ENCODE measurements at places on chromosomes 3 and 15.

DNA sequence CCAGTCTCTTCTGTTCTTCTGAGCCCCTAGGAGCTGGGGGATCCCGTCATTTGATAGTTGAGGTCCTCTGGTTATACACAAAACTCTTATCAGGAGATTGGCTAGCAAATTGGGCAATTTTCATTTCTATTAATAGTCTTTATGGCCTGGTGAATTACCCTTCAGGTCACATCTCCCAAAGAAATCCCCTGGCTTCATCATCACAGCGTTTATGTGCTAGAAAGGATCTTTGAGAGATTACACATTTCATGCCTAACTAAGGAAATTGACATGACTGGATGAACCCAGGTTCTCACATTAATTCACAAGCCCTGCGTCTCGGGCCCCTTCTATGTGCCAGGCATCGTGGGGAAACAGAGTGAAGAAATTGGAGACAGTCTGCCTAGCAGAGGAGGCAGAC, 227.4 kb upstream of the PROK2 start:
- DNase-seq: no peak

DNA sequence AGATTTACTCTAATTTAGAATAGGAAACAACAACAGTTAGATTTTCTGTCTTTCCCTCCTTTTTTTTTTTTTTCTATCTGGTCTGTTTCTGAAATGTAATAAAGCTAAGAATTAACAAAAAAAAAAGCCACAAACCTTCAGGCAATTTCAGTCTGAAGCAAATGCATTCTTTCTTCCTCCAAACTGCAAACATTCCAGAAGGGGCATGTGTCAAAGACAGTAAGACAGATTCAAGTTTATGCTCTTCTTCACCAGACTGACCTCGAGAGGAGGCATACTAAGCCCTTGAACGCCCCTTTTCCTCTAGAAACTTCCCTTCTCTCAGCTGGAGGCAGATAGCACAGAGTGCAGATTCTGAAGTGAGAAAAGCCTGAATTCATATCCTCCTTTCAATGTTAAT, 654.6 kb upstream of the LMCD1 start:
- no peak for DNase-seq

DNA sequence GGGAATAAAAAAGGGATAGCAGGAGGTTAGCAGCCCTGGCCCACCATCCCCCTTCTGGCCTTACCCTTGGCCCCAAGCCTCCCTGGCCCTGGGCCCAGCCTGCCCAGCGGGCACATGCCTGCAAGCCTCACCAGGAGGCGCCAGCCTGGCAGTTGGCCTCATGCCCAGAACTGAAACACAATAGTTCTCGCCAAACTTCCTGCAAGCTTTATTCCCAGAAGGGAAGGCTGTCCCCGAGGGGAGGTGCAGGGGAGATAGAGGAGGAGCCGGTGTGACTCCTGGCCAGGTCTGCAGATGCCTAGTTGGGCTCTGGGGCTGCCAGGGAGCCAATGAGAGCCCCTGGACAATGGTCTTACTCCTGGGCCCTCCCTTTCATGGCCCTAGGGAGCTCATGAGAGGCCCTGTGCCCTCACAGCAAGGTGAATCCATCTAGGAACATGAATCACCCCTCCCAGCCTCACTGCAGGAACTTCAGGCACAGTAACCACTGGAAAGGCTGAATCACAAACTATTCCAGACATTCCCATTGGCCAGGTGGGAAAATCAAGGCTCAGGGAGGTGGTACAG, 4.0 kb downstream of the CCDC33 start:
- DNase-seq: no peak

DNA sequence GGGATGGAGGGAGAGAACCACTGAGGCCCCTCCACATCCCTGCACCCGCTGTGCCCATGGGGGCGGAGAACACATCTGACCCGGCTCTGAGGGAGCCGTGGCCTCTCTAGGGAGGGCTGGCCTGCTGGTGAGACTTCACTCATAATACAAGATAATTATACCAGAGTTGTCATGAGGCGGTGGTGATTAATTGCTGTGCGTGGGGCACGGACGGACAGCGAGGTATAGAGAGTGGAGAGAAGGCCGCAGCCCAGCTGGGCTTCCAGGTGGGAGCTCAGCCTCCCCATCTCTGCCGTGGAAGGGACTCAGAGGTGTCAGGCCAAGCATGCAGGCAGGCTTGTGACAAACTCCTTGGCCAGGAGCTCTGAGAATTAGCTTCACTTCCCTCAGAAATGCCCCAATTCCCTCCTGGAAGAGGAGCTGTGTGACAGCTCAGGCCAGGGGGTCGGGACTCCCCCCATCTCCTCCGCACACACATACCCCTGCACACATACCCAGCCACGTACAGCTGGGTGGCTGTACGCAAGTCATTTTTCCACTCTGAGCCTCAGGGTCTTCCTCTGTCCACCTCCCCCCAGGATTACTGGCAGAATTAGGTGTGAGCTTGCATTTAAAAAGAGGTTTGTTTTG, 6.0 kb upstream of the GATA2 start:
- DNase-seq: no peak

DNA sequence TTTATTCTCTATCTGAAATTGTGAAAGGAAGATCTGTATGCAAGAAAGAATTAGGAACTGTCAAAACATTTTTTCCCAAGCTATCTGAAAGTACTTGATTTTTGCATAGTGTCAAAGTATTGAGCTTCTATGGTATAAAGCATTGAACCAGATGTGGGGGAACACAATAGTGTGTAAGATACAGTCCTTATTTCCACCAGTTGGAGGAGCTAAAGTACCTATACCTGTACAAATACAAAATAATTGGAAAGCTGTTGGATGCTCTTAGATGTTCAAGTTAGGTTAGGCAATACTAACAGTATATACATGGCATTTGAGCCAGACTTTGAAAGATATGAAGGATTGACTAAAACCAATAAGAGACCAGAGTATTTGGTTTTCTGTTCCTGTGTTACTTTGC, 148.4 kb downstream of the B3GALNT1 start:
- DNase-seq: no peak

DNA sequence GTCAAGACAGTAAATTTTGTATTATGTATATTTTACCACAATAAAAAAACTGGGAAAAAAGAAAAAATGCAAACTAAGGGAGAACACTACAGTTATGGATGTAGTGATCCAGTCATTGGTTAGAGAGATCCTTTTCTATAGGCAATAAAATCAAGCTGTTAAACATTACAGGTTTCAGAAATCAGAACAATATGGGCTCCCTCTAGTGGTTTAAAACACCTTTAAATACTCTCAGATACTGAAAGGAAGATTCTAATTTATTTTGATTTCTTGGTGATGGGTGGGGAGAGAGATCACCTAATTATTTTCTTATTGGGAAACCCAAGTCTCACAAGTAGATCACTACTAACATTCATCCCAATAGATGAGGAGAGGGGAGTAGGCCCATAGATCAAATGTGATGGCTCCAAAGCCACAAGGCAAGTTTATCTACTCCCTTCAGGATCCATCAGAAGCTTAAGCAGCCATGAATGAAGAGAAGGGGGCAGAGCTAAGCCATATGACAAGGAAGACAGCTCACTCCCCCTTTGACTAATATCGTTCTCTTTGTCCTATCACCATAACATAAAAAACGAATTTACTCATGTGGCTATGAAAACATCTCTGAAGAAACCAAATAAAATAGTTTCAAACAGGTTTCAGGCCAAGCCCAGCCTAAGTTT, 118.6 kb downstream of the ANO10 start:
- DNase-seq: no peak

- peak; percentile 14 for DNase-seq
These were observed 1.7 kb downstream of the CMTM8 start for GRCh38 chr3:32240159-32240545.

DNA sequence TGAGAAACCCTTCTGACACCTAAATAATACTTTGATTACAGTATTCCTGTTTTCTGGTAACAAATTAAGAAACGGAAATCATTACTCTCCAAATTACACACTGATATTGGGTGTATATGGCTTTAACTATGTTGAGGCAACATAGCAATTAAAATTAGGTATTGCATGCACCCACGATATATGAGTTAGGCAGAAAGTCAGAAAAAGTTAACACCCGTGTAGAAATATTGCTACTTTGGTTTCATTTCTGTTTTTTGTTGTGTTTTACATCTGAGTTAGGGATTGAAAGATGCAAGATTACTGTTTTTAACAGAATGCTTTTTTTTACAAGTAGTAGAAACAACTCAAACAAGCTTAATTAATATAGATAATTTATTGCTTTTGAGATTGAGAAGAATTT, 327.8 kb downstream of the GBE1 start:
- no peak for DNase-seq

DNA sequence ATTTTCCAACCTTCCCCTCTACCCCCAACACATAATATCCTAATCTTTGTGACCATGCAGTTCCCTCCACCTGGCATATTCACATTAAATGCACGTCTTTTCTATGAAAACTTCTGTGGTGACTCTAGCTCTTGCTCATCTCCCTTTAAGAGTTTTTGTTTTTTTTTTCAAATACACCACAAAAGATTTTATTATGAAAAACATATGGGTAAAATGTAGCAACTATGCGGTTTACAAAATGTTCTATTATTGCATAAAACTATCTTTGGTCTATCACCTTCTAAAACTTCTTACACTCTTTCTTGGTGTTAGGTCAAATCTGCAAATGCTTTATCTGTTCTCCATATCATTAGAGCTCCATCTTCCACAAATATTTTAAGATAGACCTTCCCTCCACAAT, 38.6 kb upstream of the ADGRG7 start:
- no peak for DNase-seq

GRCh38 chr15:80761754-80762153, 17.4 kb upstream of the CEMIP start:
- no peak for DNase-seq

- no peak for DNase-seq
These were observed 148.8 kb upstream of the GADL1 start for GRCh38 chr3:31043184-31043819.

DNA sequence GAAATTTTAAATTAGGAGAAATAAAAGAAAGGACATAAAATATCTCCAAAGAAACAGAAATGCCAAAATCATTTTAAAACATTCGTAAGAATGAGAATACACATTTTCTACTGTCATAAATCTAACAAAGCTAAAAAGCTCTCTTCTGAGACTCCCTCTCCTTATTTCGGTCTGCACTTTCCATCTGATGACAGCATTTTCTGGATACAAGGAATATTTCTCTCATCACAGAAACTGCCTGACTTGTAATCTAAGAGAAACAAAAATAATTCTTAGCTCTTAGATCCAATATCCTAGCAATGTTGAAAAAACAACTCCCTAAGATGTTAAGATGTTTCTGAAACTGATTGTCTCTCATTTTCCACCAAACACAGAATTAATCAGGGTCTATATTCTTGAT, 93.5 kb downstream of the PEAK1 start:
- DNase-seq: no peak

DNA sequence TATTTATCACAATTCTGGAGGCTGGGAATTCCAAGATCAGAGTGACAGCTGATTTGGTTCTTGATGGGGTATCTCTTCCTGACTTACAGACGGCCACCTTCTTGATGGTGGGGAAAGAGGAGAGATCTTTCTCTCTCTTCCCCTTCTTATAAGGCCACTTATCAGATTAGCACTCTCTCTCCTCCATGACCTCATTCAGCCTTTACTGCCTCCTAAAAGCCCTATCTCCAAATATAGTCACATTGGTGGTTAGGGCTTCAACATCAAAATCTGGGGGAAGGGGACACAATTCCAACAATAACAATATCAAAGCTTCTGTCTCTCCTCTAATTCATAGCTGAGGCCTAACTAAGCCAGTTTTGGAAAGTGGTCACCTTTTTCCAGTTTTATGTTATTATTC, 91.7 kb upstream of the MBNL1 start:
- DNase-seq: no peak

- DNase-seq: no peak
These were observed 33.6 kb downstream of the PAQR9 start for GRCh38 chr3:142929890-142930289.

GRCh38 chr3:98564282-98565005, 29.0 kb downstream of the CPOX start:
- no peak for DNase-seq

GRCh38 chr3:29004885-29005599, 275.8 kb upstream of the RBMS3 start:
- DNase-seq: no peak

- DNase-seq: no peak
These were observed 110.8 kb downstream of the BBX start for GRCh38 chr3:107633327-107634098.

DNA sequence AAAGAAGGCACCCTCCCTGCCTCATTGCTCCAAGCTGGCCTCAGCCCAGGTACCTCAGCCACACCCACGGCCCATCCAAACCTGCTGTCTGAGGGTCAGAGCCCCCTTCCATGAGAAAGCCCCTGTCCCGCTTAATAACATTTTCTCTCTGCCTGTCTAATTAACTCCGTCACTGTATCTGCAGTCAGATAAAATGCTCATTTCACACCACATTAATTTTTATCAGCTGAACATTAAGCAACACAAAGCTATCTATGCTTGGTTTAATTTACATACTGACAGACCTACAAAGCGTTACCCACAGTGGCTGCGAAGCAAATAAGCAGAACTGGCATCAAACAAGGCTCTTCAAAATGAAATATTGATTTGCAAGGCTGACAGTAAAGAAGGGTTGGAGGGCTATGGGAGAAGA, 309.8 kb upstream of the ICE2 start:
- DNase-seq: no peak

- DNase-seq: no peak
These were observed 92.8 kb upstream of the UBE2E1 start for GRCh38 chr3:23712656-23713559.

- DNase-seq: no peak
These were observed 231.7 kb upstream of the ARRDC4 start for GRCh38 chr15:97728791-97729190.

DNA sequence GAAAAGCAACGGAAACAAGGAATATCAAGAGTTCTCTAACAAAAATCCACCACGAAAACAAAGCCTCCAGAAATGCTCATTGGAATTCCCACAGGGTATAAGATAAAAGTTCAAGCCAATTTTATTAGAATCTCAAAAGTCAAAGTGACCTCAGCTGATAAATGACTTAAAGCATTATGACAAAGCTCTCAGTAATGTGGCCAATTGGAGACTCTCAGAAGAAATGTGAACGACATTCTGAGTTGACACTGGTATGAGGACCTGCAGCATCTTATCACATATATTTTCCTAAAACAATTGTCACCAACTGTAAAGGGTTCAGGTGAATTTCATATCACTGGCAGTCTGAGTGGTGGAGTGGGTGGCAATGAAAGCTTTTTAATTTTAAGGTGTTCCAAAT, 199.1 kb downstream of the FOXP1 start:
- no peak for DNase-seq

DNA sequence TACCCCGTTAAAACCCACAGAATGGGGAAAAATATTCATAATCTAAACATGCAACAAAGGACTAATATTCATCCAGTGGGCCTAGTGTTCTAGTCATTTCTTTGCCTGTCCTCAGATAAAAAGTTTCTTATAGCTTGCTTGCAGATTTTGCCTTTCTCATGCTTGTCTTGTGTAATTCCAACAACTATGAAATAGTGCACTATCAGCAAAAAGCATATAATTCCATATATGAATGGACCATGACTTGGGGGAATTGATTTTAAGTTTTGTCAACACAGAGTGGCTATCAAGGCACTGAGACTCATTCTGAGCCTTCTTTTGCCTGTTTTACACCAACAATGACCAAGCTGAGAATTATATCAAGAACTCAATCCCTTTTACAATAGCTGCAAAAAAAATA, 278.6 kb upstream of the GPR149 start:
- no peak for DNase-seq
